Cerebellar cortex (tissue), 1 donor: ENCODE measurements at places on chromosomes 3 and 15.
A peak's percentile ranks its signal among the peaks of the same experiment; 100 is the strongest.

DNA sequence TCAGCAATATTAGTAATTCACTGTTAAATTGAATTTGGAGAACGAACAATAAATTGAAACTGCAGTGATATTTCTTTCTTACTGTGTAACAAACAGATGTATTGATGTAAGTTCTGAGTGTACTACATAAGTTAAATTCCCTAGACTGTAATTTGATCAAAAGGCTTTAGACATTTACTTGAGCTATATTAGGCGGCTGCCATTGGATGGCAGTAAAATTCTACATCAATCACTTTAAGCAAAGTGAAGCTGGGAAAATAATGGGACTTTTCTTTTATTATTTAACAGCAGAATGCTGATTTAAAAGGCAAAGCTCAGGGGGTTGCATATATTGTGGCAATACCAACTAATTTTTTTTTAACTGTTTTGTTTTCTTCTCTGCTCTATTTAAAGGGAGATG lies 212.6 kb upstream of the PLSCR5 start:
- DNase-seq = peak; percentile 90

- no peak for DNase-seq
Measured at GRCh38 chr15:49471733-49472132, 48.7 kb downstream of the FGF7 start.

- DNase-seq = no peak
Measured at GRCh38 chr3:141407047-141407446, 38.7 kb downstream of the ZBTB38 start.

GRCh38 chr15:81388436-81388770 lies 14.4 kb upstream of the TMC3 start:
- DNase-seq = no peak
